ENCODE measurements at places on chromosomes 1 and 21.
A peak's percentile ranks its signal among the peaks of the same experiment; 100 is the strongest.

GRCh38 chr1:178407655-178408054 is 89.1 kb downstream of the CLEC20A start:
- no peak for DNase-seq

DNA sequence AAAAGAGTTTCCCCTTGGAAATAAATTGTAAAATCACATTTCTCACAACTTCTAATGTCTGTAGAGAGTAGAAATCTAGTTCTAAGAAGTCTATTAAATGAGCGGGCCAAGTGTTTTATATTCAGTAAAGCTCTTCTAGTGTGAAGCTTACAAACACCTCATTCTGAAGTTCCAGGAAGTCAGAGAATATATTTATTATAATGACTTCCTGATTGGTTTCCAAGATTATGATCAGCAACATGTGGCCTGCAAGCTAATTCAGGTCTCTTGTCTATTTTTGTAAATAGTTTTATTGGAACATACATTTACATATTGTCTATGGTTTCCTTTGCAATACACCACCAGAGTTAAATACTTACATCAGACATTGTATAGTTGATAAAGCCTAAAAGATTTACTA is 603.9 kb downstream of the AMY1C start:
- DNase-seq, result no peak

- no peak for DNase-seq
Measured at GRCh38 chr21:32335601-32336575, 37.2 kb downstream of the MRAP start.

- peak; percentile 16 for DNase-seq
Measured at GRCh38 chr1:225655509-225656258, 2.8 kb upstream of the ENAH start.

GRCh38 chr1:38194472-38194871 is 147.9 kb upstream of the POU3F1 start:
- no peak for DNase-seq

- peak; percentile 67 for DNase-seq
Measured at GRCh38 chr1:111406321-111406768, 21.2 kb downstream of the OVGP1 start.

DNA sequence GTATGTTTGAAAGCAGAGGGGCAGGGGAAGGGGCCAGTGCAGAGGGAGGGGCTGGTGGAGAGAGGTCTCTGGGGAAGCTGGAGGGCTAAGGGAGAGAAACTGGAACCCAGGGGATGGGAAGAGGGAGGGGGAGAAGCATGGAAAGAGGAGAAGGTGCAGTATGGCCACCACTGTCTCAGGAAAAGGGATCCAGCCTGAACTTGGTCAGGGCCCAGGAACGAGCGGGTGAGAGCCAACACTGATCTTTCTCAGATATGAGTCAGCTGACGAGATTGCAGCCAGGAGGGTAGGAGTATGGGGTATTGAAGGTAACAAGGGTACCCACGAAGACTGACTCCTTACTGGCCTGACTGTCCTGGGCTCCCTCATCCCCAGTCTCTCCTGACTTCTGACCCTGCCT is 18.0 kb downstream of the TIE1 start:
- DNase-seq, result no peak

DNA sequence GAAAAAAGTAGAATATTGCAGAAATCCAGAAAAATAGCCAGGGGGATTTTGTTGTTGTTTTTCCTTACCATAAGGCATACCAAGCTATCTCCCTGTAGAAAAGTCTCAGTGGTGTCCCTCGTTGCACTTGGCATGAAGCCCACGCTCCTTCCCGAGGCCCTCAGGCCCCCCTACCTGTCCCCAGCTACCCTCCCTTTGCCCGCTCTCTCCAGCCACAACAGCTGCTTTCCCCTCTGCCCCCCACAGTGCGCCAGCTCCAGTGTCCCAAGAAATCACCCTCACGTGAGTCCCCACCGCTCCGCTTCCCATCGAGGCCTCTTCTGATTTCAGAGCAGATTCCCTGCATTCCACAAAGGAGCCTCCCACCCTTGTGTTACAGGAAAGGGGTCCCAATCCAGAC is 8.4 kb downstream of the AGTRAP start:
- no peak for DNase-seq

DNA sequence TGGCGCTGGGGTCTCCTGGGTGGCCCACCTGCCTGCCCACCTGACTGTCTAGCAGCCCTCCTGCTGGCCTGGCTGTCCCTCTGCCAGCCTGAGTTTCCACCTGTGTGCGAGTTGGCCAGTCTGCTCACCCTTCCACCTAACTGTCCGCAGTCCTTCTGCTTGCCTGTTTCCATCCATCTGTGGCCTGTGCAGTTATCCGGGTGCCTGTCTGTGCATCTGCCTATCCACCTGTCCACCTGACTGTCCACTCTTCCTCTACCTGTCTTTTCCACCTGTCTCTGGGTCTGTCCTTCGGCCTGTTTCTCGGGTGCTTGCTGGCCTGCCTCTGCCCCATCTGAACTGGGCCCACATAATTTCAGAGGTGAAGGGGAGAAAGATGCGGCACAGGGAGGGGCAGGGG is 1.9 kb downstream of the KCNQ4 start:
- DNase-seq, result no peak

- no peak for DNase-seq
Measured at GRCh38 chr1:94306521-94306920, 69.1 kb upstream of the ARHGAP29 start.

DNA sequence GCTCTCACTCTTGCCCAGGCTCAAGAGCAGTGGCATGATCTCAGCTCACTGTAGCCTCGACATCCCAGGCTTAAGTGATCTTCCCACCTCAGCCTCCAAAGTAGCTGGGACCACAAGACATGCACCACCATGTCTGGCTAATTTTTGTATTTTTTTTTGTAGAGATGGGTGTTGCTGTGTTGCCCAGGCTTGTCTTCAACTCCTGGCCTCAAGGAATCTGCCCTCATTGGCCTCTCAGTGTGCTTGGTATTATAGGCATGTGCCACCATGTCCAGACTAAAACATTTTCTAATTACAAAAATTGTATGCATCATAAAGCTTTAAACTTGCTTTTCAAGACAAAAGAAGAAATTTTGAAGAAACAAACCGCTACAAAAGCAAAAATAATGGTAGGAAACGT is 20.1 kb downstream of the CBR1 start:
- DNase-seq, result no peak

DNA sequence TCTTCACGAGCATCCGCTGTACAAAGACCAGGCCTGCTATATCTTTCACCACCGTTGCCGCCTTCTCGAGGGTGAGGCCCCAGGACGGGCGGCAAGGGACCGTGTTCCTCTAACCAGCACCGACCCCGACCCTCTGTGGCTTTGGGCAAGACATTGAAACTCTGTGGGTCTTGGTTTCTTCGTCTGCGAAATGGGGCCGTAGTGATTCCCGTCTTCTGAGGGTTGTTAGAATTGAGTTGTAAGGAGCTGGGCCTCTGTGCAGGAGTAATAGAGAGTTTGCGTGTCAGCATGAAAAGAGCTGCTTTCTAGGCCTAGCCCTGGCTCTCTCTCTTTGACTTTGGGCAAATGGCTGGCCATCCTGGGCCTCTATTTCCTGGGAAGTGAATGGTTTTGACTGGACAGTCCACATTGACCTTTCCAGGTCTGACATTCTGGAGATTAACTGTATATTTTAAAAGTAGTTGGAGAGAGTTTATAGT is 591 bp downstream of the MRPL37 start:
- no peak for DNase-seq

DNA sequence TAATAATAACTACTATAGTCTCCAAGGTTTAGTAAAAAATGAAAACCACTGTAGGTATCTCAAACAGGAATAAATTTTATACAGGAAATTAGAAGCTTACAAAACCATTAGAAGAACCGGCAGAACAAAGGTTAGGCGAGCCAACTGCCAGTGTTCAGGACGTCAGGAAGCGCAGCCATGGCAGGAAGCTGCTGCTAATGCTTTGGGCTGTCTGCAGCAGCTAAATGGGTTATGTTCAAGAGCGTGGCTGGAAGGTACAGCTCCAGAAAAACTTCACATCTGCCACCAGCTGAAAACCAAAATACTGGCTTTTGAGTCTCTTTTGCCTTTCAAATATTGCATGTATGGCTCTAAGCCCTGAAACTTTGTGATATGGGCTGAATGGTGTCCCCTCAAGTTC is 35.7 kb upstream of the MYSM1 start:
- no peak for DNase-seq

DNA sequence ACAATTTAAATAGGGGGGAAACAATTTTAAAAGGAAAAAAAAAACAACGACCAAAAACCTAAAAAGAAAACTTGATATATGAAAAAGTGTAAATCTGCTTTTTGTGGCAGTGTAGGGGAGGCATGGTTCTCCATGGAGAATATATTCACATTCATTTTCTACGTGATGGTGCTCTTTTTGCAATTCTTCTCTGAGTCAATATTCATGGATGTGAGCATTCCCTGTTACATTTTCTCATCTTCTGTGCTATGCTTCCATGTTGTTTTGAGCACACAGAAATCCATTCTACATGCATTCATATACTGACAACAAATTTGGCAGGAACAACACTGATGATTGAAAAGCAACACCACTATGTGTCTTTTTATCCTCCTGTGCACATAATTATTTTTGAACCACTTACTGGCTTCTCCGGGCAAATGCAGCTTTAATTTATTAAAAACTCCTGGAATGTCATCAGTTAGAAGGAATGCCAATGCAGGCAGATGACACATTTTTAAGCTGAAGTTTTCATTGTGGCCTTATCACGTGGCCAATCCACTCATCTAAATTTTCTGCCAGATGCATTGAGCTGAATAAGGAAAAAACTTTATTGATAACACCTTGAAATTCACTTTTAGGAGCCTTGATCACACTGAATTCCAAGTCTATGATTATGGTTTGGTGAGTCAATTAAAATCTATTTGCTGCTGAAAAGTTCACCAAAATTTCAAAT is 590.6 kb downstream of the NUF2 start:
- no peak for DNase-seq

DNA sequence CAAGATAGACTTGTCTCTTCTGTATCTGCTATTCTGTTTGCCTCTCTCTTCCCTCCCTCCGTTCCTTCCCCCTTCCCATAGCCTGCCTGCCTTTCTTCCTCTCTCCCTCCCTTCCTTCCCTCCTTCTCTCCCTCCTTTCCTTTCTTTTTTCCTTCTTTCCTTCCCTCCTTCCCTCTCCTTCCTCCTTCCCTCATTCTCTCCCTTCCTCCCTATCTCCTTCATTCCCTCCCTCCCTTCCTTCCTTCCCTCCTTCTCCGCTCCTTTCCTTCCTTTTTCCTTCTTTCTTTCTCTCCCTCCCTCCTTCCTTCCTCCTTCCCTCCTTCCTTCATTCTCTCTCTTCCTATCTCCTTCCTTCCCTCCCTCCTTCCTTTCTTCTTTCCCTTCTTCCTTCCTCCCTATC is 944 bp downstream of the AADACL4 start:
- no peak for DNase-seq

- DNase-seq, result no peak
Measured at GRCh38 chr1:60599574-60599973, 482.8 kb upstream of the NFIA start.

GRCh38 chr1:112386024-112386723 is 9.8 kb upstream of the CTTNBP2NL start:
- DNase-seq, result no peak

GRCh38 chr1:234205966-234206365 is 167.3 kb upstream of the COA6 start:
- no peak for DNase-seq

GRCh38 chr1:17356387-17357026 is 15.5 kb upstream of the PADI6 start:
- DNase-seq, result peak; percentile 31

DNA sequence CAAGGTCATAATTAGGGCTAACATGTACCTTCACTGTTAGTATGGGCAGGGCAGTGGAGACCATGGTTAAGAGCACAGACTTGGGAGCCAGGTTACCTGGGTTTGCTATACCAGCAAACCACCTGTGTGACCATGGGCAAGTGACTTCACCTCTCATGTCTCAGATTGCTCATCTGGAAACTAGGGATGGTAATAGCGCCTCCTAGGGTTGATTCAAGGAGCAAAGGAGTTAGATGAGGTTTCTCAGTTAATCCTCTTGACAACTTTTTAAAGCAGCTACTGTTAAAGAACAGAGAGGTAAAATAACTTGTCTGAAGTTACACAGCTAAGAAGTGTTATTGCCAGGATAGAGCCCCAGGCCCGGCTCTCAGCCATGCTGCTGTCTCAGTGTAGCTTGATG is 790 bp upstream of the MATN1 start:
- DNase-seq, result no peak

DNA sequence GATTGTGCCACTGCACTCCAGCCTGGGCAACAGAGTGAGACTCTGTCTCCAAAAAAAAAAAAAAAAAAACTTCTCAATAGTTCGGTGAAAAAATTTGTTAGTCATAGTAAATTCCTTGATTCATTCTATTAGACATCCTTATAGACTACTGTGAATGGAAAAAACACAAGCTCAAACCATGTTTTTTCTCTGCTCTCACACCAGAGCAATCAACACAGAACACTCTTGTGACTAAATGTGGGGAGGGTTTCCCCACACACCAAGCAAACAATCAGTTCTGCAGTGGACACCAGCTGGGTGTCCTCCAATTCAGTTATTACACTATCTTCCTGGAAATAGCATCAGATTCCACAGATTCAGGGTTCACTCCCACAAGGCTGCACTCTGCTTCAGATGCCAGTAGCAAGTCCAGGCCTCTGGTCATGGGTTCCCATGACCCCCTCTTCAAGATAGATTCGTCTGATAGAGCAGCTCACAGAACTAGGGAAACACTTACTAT is 69.1 kb upstream of the TEKT2 start:
- DNase-seq, result no peak

GRCh38 chr21:42796327-42797062 is 82.8 kb downstream of the WDR4 start:
- no peak for DNase-seq

DNA sequence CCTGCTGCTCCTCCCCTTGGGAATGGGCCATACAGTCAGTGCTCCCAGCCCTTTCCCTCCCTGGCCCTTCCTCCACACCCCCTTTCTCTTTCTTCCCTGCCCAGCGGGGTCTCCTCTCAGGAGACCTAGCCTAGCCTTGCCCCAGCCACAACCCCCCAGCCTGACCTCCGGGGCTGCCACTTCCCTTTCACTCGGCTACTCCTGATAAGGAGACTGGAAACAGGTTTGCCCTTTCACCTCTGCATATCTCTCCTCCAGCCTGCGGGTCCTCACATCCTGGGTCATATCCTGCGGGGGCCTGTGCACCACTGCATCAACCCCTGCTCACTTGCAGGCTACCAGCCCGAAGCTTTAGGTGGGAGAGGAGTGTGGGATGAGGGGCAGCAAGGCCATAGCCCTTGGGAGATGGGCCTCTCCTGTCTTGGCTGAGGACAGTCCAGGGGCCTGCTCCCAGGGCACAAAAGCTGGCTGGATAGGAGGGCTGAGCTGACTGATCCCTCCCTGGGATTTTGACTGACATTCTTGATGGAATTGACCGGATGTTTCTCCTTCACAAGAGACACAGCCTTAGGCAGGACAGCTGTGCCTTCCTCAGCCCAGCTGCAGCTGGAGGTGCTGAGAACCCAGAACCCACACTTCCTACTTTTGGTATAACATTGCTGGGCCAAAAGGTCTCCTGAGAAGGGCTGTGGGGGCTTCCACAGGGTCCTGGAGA is 19.2 kb upstream of the ALX3 start:
- no peak for DNase-seq
